T-helper 2 cell treated with Interferon-gamma antibody and Interleukin-4, amounts not matched to agents 100 ng/mL and 5 ng/mL, for 36 hours (primary cell): ENCODE measurements at places on chromosomes 7 and 10. TPM values are rescaled to one million over a fixed set of nuclear protein-coding genes. Genes with fewer than 3 reads are reported as not detected.

OR6B1 gene
- total RNA-seq: not detected in 2 replicates

FAM13C gene
- total RNA-seq: not detected in 2 replicates

TRDMT1 gene
- 9.8 and 10.5 TPM in 2 replicates for total RNA-seq

ANXA8L1 gene
- total RNA-seq: 0.52 and 0.86 TPM in 2 replicates

LLCFC1 gene
- total RNA-seq: not detected in 2 replicates

PCLO gene
- not detected in 2 replicates for total RNA-seq

FRAT2 gene
- total RNA-seq: 9.0 and 10.4 TPM in 2 replicates

ZEB1 gene
- 55.9 and 56.6 TPM in 2 replicates for total RNA-seq

HNRNPH3 gene
- 122 and 125 TPM in 2 replicates for total RNA-seq

IQUB gene
- not detected in 2 replicates for total RNA-seq

GFRA1 gene
- not detected in 2 replicates for total RNA-seq

TAS2R41 gene
- not detected in 2 replicates for total RNA-seq

MOGAT3 gene
- not detected in 2 replicates for total RNA-seq

MYL10 gene
- total RNA-seq: not detected in 2 replicates

ACTR3C gene
- 11.0 and 11.7 TPM in 2 replicates for total RNA-seq

OR2A5 gene
- not detected in 2 replicates for total RNA-seq

KRIT1 gene
- 43.6 and 45.5 TPM in 2 replicates for total RNA-seq

CTAGE8 gene
- 0.98 and 1.7 TPM in 2 replicates for total RNA-seq

SLC26A3 gene
- total RNA-seq: not detected in 2 replicates

AQP1 gene
- total RNA-seq: 0.11 TPM in 1 of 2 replicates, not detected in the other

EVX1 gene
- not detected in 2 replicates for total RNA-seq

PRSS1 gene
- total RNA-seq: not detected in 2 replicates

SAP25 gene
- 21.4 and 22.5 TPM in 2 replicates for total RNA-seq

TWIST1 gene
- total RNA-seq: 0.18 and 0.27 TPM in 2 replicates

GTF2IRD1 gene
- 0.39 and 0.73 TPM in 2 replicates for total RNA-seq

SH3PXD2A gene
- 11.1 and 11.9 TPM in 2 replicates for total RNA-seq

AKR1C8 gene
- total RNA-seq: 0.20 and 0.23 TPM in 2 replicates

TCF7L2 gene
- 0.30 and 0.39 TPM in 2 replicates for total RNA-seq

CALML5 gene
- total RNA-seq: not detected in 2 replicates

ABCA13 gene
- 0.02 TPM in 1 of 2 replicates, not detected in the other for total RNA-seq

FKBP14 gene
- total RNA-seq: 7.7 and 8.6 TPM in 2 replicates

PTER gene
- 15.4 and 16.9 TPM in 2 replicates for total RNA-seq

AKR1D1 gene
- not detected in 2 replicates for total RNA-seq

OR2A12 gene
- not detected in 2 replicates for total RNA-seq

HDAC9 gene
- total RNA-seq: 0.14 and 0.16 TPM in 2 replicates

ACHE gene
- total RNA-seq: 0.23 TPM in 1 of 2 replicates, not detected in the other

DYNC1I1 gene
- not detected in 2 replicates for total RNA-seq

BLNK gene
- not detected in 2 replicates for total RNA-seq

NRP1 gene
- 2.4 and 2.8 TPM in 2 replicates for total RNA-seq

PCDH15 gene
- total RNA-seq: not detected in 2 replicates

ZSCAN21 gene
- 5.3 and 5.8 TPM in 2 replicates for total RNA-seq

HOXA6 gene
- not detected in 2 replicates for total RNA-seq

CH25H gene
- total RNA-seq: not detected in 2 replicates

CTAGE15 gene
- 1.3 and 2.0 TPM in 2 replicates for total RNA-seq

RPP38 gene
- 16.3 and 16.4 TPM in 2 replicates for total RNA-seq

CHCHD3 gene
- total RNA-seq: 53.2 and 57.1 TPM in 2 replicates

GBX1 gene
- total RNA-seq: not detected in 2 replicates

FAM25A gene
- total RNA-seq: not detected in 2 replicates

ZNF789 gene
- total RNA-seq: 29.5 and 31.0 TPM in 2 replicates

PROSER2 gene
- 0.23 and 0.32 TPM in 2 replicates for total RNA-seq

FFAR4 gene
- not detected in 2 replicates for total RNA-seq

ADRB1 gene
- not detected in 2 replicates for total RNA-seq
